ENCODE measurements at places on chromosomes 4 and X.
A peak's percentile ranks its signal among the peaks of the same experiment; 100 is the strongest.

DNA sequence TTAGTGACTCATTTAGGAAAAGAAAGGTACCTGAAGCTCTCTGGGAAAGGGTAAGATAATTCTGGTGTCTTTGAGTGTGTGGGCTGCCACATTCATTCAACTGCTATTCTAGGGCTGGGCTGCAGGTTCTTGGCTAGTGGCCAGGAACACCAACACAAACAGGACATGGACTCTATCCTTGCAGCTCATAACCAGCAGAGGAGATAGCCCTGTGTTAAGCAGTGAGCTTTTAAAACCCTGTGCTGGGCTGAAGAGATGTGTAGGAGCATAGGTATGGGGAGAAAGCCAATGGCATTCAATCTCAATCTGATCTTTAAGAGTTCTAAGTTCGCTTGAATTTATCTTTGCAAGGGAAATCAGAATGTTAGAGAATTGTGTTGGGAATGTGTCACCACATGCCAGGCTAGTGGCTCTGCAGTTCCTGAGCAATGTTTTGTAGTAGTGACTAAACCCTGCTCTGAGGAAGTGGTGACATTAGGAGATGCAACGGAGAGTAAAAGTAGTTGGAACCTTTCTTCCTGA lies 39.2 kb downstream of the SGMS2 start:
- DNase-seq, result no peak

DNA sequence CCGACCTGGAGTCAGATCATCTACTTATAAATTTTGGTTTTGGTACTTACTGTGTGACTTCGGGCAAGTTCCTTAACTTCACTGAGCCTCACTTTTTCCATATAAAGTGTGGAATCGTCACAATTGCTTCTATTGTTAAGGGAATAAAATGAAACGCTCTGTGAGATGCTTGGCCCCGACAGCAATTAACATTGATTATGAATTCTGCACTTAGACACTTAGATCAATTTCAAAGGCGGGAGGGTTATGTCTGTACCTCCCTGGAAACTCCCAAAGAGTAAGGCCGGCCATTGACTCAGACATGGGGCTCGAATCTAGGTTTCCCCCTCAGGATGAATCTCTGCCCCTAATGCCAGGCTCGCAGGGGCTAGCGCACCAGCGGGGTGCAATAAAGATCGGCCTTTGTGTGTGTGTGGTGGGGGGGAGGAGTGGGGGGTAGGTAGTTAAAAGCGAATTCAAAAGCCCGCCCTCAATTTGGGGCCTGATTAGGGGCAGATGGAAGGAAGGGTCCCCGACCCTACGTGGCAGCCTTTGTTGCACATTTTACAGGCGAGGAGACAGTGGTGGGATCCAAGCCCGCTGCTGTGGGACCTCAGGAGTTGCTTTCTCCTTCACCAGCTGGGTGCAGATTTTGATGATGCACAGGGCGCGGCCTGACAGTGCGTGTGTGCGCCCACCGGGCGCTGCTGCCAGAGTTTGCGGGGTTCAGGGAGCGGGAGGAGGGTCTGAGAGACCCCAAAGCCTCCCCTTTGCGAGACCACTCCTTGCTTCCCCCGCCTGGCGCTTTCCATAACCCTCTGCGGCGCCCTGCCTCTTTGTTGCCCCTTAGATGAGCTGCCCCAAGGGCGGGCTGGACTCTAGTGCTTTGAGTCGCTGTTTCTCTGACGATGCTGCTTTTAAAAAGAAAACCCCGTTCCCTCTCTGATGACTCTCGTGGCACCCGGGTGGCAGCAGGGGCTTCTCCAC lies 9.6 kb downstream of the MSX1 start:
- DNase-seq, result no peak

DNA sequence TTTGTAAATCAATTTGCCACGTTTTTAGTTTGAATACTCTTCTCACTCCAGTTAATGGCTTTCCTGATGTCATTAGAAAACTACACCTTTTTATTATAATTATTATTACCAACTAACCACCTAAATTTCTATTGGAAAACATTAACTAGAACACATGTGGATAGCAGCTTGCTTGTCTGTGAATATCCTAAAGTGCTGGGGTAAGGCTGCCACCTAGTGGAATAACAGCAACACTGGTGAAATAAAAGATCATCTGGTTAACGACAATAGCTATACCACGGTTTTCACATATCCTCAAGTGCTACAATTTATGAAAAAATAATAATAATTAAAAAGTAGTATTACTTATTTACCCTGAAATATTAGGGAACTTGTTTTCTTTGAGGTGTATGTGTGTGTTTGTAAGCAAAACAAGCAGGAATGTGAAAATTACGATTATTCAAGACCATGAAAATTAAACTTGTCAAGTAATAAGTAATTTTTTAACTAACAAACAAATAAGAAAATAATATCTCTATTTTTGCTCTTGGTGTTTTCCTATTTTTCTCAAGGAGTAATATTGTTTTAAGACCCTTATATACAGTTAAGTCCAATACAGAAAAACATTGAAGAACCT lies 130.1 kb upstream of the TECRL start:
- DNase-seq, result peak; percentile 60

DNA sequence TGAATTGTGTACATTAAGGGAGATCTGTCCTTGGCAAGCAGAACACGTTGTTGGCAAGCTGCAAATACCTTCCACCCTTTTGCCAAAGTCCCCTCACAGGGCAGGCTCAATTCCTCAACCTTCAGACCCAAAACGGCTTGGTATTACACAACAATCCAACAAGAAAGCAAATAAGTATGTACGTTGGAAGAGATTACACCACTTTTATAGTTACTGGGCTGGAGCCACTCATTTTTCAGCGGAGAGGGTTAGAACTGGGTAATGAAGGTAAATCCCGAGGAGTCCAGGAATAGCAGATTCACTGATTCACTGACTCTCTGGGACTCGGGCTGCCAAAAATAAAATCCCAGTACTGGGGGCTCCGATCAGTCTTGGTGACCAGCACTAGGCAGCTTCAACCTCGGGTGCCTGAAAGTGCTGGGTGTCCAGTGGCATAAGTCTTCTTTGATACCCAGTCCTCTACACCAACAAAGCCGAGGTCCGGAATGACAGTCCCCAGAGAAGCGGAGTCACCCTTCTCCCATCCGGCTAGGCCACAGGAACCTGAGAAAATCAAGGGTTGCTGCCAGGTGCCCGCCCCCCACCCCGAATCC lies 587 bp downstream of the TIMM8A start:
- no peak for DNase-seq

DNA sequence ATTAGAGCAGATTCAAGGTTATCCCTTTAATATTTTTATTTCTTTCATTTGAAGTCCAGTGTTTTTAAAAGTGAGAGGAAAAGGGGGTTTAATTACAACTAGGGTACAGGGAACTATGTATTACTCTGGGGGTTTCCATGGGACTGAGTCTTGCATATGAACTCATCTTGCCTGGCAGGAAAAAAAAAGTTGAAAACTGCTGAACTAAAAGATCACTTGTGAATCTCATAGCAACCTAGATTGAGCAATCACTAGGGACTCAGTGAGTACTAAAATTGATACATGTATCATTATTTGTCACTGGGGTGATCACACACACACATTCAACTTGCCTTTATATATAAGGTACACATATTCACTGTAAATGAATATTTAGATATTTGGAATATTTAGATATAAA lies 180.7 kb upstream of the SFRP2 start:
- no peak for DNase-seq

- DNase-seq, result no peak
Measured at GRCh38 chrX:6382284-6382683, 152.6 kb downstream of the VCX3A start.

DNA sequence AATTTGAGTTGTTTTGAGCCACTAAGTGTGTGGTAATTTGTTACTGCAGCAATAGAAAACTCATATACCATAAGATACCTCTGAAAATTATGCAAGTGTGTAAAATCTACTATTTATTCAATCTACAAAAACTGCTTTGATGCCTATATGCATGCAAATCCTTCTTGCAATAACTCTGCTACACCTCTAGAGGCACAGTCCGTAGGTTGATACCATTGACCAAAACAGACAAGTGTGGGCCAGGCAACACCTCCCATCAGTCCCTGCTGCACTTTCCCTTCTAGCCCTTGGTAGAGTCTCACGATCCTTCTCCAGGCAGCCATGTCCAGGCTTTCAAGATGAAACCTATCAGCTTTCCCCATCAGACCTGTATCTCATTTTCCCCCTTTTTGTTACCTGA lies 48.8 kb upstream of the FAM9A start:
- DNase-seq, result no peak

DNA sequence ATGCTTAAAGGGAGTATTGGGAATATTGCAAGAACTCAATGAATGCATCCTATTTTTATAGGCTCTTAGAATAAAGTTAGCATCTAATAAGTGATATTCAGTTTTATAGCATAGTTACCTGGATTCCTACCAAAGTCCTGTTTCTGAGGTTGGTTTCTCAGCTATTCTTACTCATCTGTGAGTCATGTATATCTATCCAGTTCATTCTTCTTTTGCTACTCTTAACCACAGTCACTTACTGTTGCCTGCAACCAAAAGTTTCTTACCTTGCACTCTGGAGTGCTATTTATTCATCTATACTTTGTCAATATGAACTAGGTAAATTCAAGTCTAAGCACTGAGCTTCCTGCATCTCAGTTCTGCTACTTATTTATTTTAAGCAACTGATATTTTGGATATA lies 322.5 kb downstream of the HS3ST1 start:
- DNase-seq, result no peak

GRCh38 chr4:126604268-126604867 lies 1028.4 kb upstream of the INTU start:
- DNase-seq, result no peak

GRCh38 chr4:78292341-78292740 lies 235.2 kb downstream of the FRAS1 start:
- no peak for DNase-seq

- DNase-seq, result no peak
Measured at GRCh38 chr4:139776235-139776634, 110.6 kb downstream of the MGST2 start.

DNA sequence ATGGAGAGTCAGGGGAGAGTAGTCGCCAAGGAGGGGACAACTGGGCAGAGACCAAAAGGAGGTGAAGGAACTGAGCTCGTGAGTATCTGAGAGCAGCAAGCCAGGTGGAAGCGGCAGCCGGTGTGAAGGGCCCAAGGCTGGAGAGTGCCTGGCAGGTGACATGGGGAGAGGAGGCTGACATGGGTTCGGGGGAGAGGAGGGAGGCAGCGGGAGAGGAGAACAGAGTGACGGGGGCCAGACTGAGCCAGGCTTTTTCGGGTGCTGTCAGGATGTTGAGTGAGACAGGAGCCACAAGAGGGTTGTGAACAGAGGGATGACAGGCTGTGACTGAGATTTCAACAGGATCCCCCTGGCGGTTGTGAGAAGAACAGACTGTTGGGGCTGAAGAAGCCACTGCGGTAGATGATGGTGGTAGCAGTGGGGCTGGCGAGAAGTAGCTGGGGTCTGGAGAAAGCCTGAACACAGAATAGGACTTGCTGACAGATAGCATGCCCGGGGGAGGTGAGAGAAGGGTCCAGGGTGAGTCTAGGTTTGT lies 5.7 kb downstream of the ELK1 start:
- DNase-seq, result no peak

DNA sequence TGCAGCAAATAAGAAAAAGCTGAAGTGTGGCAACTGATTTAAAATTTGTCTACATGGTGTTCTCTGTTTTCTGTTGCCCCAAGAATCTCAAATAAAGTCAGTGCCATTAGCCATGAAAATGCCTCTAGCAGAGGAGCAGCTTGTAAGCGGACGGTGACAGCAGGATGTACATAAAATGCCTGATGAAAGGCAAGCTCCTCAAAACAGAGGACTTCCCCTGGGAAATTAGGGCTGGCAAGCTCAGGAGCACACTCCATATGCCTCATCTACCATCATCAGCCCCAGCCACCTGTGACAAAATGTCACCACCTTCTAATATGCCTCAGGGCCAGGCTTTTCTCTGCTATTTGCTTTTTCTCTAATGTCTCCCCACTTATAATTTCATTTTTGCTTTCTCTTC lies 54.5 kb downstream of the ASB9 start:
- no peak for DNase-seq

DNA sequence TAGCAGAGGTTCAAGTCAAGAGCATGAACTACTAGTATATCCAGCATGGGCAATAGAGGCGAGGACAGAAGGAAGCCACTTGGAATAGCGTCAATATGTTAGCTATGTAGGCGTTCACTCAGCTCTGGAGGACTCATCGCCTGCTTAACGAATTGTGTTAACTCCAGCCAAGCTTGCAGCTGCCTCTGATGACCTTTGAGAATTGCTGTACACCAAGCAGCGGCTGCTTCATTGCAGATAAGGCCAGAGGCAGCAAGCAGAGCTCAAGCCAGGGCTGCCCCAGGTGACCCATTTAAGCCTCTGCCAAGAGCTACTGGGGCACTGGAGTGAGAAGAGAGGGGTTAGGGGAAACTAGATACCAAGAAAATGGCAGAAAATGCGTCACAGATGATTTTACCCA lies 160.2 kb upstream of the IGFBP7 start:
- peak; percentile 46 for DNase-seq

- no peak for DNase-seq
Measured at GRCh38 chr4:76723924-76724323, 174.0 kb downstream of the SOWAHB start.

DNA sequence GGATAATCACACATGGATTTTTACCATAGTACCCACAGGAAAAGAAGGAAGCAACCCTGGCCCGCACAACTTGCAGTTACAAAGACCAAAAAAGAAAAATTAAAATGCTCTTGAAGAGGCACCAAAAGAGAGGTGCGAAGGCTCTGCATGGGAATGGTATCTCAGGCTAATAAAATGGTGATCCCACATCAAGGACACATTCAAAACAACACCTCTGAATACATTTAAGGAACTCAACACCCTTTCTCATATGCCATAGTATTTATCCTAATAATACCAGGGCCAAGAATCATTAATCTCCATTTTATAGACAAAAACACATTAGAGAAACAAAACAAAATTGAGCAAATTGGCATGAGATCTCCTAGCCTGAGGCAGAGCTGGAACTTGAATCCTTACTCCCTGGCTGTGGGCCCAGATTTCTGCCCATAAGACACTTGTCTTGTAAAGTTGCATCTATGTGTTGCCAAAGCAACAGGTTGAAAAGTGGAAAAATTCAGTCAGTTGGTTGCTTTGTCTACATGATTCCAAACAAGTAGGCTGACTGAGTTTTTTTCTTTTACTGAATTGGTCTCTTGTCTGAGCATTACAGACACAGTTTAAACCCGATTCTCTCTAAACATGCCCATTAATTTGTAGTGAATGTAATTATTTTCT lies 33.5 kb downstream of the GUCY2F start:
- DNase-seq, result no peak

DNA sequence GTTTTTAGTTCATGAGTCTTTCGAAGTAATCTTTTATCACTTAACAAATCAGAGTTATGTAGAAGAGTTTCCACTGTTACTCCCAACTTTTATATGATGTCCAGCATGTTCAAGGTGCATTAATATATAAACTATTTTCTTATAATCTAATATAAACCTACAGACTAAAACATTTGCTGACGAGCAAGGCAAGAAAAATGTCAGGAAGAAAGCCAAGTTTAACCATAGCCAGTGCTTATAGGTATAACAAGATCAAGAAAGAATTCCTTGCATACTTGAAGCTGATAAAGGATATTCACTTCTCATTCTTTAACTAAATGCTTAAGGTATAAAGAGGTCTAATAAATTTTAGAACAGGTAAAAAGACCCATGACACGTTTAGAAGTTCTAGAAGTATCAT lies 167.7 kb downstream of the NPNT start:
- no peak for DNase-seq

- no peak for DNase-seq
Measured at GRCh38 chr4:168751263-168752225, 254.7 kb downstream of the PALLD start.
